Islet precursor cell (in vitro differentiated cells): ENCODE measurements at places on chromosomes 16 and 17.

DNA sequence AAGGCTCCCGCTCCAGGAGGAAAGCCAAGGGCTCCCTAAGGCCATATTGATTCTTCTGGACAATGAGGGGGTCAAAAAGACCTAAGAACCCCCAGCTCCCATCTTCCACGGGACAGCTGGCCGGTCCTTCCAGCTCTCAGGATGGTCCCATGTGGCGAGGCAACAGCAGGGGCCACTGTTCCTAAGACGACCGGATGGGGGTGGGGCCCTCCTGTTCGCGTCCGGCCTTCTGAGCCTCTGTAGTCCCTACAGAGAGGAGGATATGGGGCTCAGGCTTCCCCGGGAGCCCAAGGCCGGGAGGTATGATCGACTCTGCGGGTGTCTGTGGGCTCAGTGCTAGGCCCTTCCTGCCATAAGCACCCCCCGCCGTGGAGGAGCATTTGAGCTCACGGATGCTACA lies 6.0 kb upstream of the DCXR start:
- DNase-seq = no peak

DNA sequence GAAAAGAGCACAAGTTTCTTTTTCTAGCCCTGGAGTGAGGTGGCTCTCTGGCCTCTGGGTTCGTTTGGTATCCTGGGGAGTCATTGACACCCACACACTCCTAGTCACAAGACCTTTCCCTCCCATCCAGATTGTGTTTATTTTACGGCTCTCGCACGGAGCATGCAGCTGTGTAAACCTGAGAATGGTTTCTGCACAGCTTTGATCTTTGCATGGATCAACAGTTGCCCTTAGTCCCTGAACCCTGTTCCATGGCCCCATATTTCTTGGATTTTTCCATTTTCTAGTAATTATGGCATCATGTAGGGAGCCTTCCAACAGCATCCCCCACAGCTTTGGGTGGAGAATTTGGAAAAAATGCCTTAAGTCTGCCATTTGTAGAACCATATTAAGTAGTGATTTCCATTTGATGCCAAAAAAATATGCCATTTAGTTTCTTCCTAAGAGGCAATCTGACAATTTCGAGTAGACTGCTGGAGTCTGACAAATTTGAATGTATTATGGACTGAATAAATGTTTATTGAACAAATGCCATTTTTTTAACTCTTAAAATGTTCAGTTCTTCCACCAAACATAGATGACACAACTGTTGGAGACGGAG lies 197.7 kb downstream of the WWOX start:
- DNase-seq = no peak

GRCh38 chr17:65595071-65595656 lies 33.7 kb upstream of the AXIN2 start:
- DNase-seq = no peak

GRCh38 chr16:19703172-19703889 lies 14.7 kb downstream of the KNOP1 start:
- DNase-seq = no peak

DNA sequence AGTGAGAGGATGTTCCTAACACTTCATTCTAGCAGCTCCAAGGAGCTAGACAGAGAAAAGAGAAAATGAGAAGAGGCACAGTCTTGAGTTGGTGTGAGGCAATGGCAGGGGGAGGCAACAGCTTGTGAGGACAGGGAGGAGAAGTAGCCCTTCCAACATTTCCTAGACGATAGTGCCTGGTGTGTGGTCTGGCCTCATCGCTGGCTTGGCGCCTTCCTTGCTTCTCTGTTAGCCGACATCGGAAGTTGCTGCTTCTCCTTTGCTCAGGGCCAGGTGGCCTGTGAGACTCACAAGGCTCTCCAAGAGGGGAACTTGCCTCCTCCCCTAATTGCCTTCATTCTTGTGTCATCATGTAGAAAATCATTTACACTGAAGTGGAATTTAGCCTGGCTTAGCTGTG lies 208.7 kb downstream of the MAP2K4 start:
- DNase-seq = peak; percentile 45

DNA sequence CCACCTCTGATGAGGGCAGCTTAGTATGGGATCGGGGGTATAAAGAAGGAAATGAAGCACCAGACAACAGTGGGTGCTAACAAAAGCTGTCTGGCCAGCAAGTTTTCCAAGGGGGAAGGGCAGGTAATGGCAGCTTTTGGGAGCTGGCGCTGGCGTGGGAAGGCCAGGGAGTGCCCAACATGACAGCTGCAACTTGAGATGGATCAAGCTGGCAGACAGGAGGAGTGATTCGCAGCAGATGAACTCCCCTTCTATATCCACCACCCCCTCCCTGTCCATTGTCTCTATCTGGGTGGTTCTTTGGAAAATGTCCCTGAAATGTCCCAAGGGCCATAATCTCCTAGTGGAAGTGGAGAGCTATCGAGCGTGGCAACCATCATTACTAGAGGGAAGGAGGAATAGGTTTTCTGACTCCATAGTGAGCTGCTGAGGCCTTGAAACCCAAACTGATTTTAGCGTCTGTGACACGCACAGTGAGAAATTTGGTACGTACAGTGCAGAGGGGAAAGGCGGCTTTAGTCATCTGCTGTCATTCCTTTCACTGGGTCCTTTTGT lies 4.8 kb upstream of the INPP5K start:
- no peak for DNase-seq

DNA sequence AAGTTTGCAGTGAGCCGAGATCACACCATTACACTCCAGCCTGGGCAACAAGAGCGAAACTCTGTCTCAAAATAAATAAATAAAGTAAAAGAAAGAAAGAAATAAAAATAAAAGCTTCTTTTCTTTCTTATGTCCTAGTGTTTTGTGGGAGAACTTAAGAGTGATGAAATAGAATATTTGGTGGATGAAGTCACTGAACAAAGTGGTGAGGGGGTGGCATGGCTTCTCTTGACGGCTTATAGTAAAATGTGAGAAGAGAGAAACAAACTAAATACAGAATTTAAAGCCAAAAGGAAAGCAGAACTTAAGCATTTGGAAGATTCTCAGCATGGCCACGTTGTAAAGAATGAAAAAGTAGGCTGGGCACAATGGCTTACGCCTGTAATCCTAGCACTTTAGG lies 15.3 kb downstream of the SGF29 start:
- no peak for DNase-seq

- peak; percentile 87 for DNase-seq
Observed at GRCh38 chr16:86946396-86946795, 368.0 kb downstream of the FOXL1 start.

DNA sequence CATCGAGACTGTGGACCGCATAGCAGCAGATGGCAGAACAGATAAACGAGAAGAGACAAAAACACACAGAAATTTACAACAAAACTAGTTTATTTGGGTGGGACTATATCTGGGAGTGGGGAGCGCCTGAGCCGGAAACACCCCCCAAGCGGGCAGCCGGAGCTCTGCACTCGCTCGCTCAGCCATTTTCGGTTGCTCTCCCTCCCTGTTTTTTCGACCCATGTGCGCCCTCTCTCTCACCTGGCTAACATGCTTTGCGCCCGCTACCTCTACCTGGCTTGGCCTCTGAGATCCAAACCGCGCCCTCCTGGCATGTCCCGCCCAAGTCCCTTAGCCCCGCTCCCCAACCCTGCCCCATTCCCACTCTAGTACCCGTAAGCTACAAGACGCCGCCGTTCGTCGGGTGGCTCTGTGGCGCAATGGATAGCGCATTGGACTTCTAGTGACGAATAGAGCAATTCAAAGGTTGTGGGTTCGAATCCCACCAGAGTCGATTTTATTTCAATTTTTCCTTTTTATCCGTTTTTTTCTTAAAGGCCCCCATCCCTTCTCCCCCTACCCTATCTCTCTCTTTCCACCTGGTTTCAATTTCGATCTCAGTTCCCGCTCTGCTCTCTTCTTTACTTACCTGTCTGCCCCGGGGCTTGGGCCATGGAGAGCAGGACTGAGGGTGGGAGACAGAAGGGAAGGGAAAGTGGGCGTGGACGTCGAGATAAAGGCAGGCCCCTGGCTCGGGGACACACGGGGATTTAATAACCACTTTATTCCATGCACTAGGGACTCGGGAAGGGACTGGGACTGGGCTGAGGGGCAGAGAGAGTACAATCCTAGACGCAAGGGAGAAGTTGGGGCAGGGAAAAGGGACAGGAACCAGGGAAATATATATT lies 2.4 kb upstream of the ALOXE3 start:
- peak; percentile 98 for DNase-seq

DNA sequence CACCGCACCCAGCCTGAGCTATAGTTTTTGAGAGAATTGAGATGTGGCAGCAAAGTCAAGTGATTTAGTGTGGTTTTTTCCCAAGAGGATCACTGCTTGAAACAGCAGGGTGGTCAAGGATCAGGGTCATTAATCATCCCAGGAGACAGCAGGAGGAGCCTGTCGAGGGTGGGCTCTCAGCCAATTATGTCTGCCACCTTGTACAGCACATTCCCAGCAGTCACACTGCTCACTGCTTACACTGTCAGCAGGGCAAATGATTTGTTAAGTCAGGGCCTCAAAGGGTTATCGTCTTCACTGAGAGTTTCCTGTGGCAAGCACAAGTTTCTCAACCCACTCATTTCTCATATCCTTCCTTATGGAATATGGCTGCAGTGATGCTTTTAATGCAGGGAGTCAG lies 13.2 kb downstream of the B3GNT9 start:
- no peak for DNase-seq

DNA sequence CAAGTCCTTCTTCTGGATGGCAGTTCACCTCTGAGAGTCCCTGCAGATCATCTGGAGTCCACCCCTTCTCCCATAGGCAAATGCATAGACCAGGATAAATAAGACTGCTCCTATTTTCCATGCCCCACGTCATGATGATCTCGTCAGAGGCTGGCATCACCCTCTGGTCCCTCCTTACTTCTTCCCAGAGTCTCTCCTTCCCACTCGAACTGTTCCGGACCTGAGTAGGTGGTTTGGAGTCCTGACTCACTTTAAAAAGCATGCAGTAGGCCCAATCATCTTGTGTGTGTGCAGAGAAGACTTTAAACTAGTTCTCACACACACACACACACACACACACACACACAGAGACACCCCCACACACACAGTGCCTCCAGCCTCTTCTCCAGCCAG lies 72.0 kb downstream of the SOX9 start:
- DNase-seq = no peak

GRCh38 chr17:8444494-8444893 lies 8.8 kb downstream of the NDEL1 start:
- DNase-seq = no peak

- no peak for DNase-seq
Observed at GRCh38 chr16:56426585-56426984, 1.2 kb upstream of the AMFR start.

- DNase-seq = no peak
Observed at GRCh38 chr17:10265100-10265810, 66.8 kb upstream of the GAS7 start.

- no peak for DNase-seq
Observed at GRCh38 chr16:16150117-16150877, 73.0 kb downstream of the ABCC6 start.

DNA sequence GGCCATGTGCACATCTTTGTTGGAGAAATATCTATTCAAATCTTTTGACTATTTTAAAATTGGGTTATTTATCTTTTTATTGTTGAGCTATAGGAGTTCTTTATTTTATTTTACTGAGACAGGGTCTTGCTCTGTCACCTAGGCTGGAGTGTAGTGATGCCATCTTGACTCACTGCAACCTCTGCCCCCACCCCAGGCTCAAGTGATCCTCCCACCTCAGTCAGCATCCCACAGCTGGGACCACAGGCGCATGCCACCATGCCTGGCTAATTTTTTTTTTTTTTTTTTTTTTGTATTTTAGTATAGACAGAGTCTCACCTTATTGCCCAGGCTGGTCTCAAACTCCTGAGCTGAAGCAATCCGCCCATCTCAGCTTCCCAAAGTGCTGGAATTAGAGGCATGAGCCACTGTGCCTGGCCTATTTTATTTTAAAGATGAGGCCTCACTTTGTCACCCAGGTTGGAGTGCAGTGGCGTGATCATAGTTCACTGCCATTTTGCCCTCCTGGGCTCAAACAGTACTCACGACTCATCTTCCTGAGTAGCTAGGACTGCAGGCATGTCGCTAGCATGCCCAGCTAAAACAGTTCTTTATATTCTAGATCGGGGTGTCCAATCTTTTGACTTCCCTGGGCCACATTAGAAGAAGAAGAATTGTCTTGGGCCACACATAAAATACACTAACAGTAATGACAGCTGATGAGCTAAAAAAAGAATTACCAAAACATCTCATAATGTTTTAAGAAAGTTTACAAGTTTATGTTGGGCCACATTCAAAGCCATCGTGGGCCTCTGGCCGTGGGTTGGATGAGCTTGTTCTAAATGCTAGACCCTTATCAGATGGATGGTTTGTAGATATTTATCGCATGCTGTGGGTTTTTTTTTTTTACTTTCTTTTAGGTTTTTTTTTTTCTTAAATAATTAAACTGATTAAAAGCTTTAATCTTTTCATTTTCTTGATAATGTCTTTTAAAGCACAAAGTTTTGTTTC lies 13.7 kb downstream of the TENT4B start:
- no peak for DNase-seq

- DNase-seq = no peak
Observed at GRCh38 chr17:5644065-5644464, 59.8 kb upstream of the NLRP1 start.

DNA sequence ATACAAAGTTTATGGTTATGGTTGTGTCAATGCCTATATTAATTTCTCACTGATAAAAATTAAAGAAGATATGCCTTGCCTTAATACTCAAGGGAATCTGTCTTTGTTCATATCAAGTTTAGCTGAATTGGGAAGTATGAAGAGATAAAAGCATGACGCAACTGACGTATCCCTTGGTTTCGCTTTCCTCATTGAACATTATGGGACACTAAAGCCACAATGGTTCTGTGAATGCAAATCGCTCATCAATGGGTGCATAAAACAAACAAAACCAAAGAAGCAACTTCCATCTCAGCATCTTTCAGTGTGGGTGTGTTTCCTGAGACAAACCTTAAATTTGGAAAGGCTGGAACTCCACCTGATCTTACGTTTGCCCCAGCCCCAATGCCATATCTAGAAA lies 108.2 kb downstream of the NPIPB5 start:
- DNase-seq = no peak

- no peak for DNase-seq
Observed at GRCh38 chr17:64688481-64688880, 26.4 kb upstream of the SMURF2 start.

GRCh38 chr17:45783593-45784292 lies 377 bp upstream of the CRHR1 start:
- peak; percentile 79 for DNase-seq
